ENCODE measurements at places on chromosomes 3 and 15.
A peak's percentile ranks its signal among the peaks of the same experiment; 100 is the strongest.

- DNase-seq: peak; percentile 37
These were observed 227.5 kb downstream of the ALCAM start for GRCh38 chr3:105594219-105594618.

- no peak for DNase-seq
These were observed 669.9 kb upstream of the CCDC54 start for GRCh38 chr3:106707347-106707746.

DNA sequence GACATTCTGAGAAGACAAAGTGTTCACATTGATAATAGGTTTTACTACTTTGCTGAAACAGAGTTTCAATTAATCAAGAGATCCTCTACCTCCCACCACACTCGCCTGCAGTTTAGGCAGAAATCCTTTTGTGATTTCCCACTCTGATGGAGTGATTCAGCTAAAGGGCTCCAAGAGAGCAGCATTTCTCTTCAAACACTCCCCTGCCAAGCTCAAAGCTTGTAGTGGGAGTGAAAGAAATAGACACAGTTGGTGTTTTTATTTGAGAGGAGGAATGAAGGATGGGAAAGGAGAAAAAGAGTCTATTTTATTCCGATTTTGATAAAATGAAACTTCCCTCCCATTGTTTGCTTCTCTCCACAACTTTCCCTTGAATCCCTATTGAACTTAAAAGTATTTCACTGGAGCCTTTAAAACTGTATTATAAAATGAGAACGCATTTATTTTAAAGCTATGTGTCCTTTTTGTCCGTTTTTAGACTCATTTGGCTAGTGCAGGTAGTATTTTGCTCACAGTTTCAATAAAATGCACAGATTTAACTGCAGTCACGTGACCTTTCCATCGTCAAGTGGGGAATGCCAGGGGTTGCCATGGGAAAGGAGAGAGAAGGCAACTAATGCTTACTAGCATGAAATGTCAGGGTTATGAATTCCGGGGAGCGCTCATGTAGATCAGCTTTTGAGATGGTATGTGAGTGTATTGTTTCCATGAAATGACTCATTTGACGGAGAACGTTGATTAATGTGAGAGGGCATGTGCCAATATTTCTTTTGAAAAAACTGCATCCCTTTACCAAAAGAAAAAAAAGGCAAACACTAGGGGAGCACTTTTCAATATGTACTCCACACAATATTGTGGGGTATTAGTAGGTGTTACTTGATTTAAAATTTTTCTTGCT lies 7.7 kb upstream of the OSBPL11 start:
- DNase-seq: no peak

DNA sequence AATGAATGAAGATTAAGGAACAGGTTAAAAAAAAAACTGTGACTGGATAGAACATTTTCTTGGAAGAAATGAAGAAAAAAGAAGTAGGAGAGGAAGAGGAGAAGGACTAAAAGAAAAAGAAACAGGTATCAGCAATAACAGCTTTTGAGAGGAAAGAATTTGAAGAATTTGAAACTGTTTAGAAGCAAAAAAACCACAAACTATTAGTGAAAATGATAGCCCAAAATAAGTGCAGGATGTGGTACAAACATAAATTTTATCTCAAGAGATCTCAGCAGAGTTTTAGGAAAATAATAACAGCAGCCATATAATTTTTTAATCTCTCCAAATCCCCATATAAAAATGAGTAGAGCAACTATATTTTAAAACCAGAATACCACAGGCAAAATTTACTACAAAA lies 8.8 kb upstream of the A4GNT start:
- no peak for DNase-seq

GRCh38 chr3:195139876-195140240 lies 131.1 kb downstream of the XXYLT1 start:
- no peak for DNase-seq

DNA sequence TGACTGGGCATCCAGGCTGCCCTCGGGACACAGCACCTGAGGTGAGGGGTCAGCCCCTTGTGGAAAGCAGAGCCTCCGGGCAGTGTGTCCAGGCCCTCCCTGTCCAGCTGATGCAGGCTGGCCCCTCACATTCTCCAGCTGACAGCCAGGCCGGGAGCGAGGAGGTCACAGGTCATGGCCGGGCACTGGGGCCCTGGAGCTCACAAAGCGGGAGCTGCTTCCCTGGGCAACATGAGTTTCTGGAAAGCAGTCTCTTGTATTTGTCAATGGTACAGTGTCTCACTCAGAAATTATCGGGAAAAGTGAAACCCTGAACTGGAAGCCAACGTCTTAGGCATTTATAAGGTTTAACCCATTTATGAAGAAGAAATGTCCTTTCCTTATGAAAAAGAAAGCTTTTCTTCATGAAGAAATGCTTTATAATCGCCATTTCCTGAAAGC lies 118.5 kb downstream of the OPA1 start:
- DNase-seq: no peak

DNA sequence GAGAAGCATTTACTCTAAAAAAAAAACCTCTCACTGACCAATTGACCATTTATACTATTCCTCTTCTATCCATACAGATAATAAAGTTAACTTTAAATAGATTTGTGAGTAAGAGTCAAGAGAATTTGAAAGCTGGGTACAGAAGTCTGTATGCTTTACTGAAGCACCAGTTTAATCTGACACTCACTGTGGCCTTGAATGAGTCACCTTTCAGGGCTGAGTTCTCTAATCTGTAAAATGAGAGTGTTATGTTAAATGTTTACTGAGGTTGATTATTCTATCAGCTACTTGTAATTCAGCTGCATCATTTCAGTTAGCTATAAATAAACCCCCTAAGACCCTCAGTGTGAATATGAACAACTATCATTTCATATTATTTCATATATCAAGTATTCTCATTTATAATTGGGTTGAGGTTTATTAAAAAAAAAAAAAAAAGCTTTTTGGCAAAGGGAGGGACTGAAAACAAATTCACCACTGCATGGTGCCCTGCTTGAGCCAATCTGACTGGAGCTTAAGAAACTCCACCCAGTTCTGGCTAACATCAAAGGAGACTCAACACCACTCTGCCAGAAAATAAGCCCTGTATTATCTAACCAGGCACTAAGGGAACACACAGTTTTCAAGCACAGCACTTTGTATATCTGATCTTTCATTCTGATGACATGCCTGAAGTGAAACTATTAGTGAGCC lies 2.8 kb downstream of the MAP4 start:
- DNase-seq: no peak

- no peak for DNase-seq
These were observed 13.7 kb downstream of the SH3BP5 start for GRCh38 chr3:15318661-15319060.

All from stimulated activated CD4-positive, alpha-beta T cell treated with anti-CD3 and anti-CD28 coated beads, Interleukin-1b, Interleukin-23, amount 100 ng/mL, for 48 hours (primary cell).